Mucosa of gallbladder (tissue), 1 donor: ENCODE measurements at places on chromosomes 1 and 21. TPM values are rescaled to one million over a fixed set of nuclear protein-coding genes. Genes with fewer than 3 reads are reported as not detected.
A peak's percentile ranks its signal among the peaks of the same experiment; 100 is the strongest.

DNA sequence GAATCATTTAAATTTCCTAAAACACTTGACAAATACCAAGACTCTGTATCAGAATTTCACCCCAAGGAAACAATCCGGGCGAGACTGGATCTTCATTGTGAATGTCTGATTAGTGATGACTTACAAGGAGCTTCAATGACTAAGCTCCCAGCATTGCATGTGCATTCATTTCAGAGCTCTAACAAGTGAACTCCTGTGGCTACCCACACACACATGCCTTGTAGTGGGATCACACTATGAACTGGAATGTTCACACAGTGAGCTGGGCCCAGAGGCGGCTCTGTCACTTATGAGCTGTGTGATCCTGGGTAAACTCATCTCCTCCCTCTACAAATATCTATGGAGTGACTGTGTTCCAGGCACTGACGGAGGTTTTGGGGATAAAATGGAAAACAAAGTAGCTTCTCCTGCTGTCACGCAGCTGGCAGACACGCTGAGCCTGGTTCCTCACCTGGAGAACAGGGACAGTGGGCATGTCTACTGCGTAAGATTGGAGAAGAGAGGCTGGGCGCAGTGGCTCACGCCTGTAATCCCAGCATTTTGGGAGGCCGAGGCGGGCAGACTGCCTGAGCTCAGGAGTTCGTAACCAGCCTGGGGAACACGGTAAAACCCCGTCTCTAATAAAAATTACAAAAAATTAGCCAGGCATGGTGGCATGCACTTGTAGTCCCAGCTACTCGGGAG, 56.9 kb downstream of the CLSTN1 start:
- DNase-seq = no peak

The PODN gene
- total RNA-seq = 250 TPM

DNA sequence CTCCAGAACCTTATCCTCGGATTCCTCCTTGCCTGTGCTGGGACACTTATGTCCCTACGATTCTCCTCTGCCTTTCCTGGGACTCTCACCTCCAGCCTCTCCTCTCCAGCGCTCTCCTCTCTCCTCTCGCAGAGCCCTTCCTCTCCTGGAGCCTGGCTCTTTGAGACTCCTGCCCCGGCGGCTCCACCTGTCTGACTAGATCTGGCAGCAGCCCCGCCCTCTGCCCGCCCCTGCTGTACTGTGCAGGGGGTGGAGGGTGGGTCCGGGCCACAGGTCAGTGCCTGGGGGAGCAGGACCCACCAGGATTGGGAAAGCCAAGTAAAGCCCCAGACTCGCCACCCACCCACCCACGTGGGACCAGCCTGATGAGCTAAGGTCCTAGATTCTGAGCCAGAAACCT, 1.6 kb downstream of the ELOVL1 start:
- DNase-seq = peak; percentile 46

GRCh38 chr1:194028002-194028401, 841.6 kb upstream of the B3GALT2 start:
- no peak for DNase-seq

The TTC39A gene
- total RNA-seq = 62.3 TPM

The ADCY10 gene
- total RNA-seq = 0.81 TPM

The ZNF687 gene
- 40.4 TPM for total RNA-seq

The SIPA1L2 gene
- total RNA-seq = 20.6 TPM

DNA sequence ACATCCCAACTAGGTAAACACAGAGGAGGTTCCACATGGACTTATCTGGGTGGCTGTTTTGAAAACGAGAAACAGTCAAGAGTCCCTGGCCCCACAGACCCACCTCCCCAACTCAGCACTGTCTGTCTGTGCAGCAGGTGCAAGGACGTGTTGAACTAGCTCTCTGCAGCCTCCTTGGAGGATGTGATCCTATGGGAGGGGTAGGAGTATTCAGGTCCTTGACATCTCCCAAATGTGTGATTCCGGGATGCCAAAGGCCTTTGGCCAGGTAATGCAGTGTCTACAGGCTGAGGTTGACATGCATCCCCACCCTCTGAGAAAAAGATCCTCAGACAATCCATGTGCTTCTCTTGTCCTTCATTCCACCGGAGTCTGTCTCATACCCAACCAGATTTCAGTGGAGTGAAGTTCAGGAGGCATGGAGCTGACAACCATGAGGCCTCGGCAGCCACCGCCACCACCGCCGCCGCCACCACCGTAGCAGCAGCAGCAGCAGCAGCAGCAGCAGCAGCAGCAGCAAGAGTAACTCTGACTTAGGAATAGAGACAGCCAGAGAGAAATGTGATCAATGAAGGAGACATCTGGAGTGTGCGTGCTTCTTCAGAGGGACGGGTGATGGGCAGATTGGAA, 151.6 kb upstream of the CAMK1G start:
- DNase-seq = no peak

The MMP23B gene
- total RNA-seq = 56.0 TPM

DNA sequence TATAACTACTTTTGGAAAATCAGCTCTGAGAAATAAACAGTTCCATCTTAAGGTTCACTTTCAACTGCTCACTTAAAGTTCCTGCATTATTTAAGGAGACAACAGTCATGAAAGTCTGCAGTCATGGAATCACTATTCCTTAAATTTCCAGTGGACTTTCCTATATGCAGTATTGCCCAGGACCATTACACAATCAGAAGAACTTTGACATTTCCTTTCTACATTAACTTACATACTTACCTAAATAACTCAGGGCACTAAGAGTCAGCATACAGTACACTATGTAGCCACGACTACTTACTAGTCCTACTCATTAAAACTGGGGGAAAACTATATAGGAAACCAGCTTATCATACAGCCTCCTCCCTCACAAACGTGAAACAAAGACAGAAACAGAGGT, 220.1 kb downstream of the SLC45A1 start:
- no peak for DNase-seq

DNA sequence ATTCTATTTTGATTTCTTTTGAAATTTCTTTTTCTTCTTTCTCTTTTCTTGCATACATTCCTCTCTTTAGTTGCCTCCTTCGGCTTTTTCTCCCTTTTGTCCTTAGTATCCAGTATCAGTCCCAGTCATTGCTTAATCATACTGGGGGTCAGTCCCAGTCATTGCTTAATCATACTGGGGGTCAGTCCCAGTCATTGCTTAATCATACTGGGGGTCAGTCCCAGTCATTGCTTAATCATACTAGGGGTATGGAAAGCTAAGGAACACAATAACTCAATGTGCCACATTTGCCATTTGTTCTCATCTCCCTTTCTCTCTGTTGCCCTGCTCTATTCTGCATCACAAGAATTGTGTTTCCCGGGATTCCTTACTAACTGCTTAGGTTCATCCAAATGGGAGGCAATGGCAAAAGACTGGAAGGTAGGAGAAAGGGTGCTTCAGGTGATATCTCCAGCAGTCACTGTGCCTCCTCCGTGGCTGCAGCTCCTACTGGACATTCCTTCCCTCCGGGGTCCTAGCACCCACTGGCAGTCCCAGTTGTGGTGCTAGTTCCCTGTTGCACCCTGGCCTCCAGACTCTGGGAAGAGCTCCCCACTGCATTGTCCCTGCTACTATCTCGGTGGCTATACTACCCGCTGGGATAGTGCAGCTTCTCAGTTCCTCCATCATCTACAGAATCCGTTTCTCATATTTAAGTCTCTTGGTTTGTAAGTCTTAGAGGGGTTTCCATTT, 32.6 kb upstream of the LAMC1 start:
- DNase-seq = no peak

DNA sequence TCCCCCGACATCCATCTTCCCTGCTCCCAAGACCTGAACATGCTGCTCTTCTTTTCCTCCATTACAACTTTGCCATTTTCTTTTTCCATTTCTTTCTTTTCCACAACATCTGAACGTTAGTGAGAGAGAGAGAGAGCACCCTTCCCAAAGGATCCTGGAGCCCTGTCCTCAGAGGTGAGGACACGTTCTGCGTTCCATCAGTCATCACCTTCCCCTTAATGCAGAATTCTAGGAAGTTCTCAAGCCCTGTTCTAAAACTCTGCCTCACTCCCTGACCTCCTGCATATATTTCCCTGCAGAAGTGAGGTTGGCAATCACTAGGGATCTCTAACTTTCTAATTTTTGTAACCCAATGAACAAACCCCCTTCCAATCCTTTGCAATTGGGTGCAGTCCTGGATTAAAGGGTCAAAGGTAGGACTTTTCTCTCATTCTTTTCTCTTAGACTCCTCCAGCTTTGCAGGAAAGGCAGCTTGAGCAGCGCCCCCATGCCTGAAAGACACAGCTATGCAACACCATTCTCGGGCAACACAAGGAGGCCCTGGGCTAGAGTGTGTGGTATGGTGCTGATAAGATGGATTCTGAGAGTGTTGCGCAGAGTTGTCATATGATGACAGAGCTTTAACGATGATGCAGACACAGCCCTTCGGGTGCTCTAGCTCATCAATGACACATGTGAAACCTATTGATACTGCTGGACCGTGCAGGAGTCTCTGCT, 59.2 kb upstream of the TNR start:
- no peak for DNase-seq

DNA sequence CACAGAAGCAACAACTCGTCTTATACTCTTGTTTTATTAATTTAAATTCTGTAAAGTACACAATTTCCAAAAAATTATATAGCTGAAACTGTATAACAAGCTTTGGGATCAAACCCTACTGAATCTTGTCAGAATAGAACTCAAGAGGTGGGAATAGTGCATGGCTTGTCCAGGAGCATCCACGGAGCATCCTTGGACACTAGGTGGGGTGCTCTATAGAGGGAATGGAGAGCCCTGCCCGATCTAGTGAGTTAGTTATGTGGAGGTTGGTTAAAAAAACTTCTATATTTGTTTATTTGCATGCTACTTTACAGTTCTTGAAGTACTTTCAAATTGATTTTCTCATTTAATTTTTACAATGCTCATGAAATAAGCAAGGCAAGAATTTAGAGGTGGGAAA, 28.3 kb downstream of the ROR1 start:
- no peak for DNase-seq

The HIVEP3 gene
- total RNA-seq = 8.7 TPM

DNA sequence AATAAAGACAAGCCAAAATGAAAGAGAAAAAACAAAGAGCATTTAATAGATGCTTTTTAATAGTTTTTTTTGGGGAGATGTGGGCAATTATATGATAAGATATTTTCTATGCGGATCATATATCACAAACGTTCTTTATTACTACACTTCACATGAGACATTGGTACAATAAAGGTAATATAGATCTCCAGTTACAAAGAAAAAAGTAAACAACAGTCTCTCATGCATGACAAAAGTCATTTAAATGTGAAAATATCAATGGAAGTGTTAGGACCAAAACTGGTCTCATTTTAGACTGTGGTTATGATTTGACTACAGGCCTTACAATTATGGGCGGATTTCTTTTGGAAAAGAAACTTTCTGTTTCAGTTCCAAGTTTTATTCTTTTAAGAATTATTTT, 687.0 kb downstream of the ADGRL2 start:
- no peak for DNase-seq

DNA sequence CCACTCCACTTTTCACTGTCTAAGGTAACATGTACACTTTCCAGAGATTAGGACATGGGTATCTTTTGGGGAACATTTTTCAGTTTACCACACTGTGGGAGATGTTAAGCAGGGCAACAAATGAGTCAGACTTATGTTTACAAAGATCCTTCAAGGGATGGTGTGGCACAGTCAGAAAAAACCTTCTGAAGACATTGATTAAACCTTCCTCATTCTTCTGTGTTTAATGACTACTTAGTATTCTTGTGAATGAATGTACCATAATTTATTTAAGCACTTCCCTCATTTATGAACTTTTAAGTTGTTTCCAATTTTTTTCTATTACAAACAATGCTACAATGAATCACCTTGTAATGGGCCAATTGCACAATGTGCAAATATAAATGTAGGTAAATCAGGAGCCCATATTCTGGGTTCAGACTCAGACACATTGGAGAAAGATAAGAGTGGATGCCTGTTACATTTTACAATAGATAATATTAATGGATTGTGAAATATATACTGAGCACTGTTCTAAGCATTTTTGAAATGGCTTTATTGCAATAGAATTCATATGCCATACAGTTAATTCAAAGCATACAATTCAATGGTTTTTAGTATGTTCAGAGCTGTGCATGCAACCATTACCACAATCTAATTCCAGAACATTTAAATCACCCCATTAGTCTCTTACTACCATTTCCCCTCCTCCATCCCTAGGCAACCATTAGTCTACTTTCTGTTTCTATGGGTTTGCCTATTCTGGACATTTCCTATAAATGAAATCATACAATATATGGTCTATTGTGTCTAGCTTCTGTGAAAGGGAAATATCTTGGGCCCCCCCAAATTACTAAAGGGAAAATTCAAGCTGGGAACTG, 1.9 kb upstream of the SFT2D2 start:
- no peak for DNase-seq

DNA sequence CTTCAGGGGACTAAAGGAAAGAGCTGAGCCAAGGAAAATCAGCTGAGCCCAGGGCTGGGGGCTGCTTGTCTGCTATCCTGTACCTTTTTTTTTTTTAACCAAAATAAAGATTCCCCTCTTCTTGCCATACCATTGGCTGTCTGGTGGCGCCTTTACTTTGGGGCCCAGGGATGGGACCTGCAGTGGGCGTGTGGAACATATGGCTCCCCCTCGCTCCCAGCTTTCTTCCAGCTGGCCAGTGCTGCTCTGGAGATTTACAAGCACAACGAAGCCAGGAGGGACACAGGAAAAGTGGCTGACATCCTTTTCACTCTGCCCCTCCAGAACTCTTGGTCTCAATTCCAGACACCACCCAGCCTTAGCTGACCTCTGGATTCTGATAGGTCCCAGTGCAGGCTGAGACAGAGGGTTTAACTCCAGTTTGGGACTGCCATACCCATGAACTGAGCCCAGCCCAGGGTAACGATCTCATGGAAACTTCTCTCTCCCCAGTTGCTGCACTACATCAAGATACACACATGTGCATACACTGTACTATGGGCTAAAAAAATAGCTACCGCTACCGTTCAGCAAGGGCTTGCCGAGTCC, 5.4 kb upstream of the SFN start:
- DNase-seq = no peak

The GRIK3 gene
- total RNA-seq = 1.1 TPM

The MAP10 gene
- 2.7 TPM for total RNA-seq

The CFAP107 gene
- total RNA-seq = not detected

- no peak for DNase-seq
Measured at GRCh38 chr1:65414538-65414937, 5.9 kb upstream of the LEPR start.

GRCh38 chr1:155794605-155795245, 62.3 kb downstream of the GON4L start:
- DNase-seq = no peak

The C1QC gene
- 217 TPM for total RNA-seq

- no peak for DNase-seq
Measured at GRCh38 chr1:112527266-112528010, 18.7 kb downstream of the WNT2B start.

DNA sequence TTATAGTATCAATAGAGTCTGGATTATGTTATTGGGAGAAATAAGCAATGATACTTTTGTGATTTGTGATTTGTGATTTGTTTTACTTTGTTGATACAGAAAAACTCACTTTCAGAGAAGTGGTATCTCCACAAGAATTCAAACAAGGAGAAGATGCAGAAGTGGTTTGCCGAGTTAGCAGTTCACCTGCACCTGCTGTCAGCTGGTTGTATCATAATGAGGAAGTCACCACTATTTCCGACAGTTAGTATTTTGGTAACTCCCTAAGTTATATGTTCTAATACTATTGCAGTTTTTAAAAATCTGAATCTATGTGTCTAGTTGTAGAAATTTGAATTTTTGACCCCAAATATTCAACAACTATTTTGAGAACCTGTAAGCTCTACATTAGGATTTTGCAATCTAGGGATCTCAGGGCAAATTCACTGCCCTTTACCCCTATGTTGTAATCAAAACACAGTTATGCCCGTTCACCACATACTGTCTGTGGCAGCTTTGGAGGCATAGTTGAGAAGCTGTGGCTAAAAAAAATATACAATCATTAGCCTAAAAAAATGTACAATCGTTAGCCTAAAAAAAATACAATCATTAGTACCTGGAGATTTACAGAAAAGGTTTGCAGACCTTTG, 288.1 kb downstream of the NCAM2 start:
- no peak for DNase-seq

The RUNX1 gene
- 35.1 TPM for total RNA-seq
